Activated naive CD4-positive, alpha-beta T cell (primary cell): ENCODE measurements at places on chromosomes 3 and 15.

DNA sequence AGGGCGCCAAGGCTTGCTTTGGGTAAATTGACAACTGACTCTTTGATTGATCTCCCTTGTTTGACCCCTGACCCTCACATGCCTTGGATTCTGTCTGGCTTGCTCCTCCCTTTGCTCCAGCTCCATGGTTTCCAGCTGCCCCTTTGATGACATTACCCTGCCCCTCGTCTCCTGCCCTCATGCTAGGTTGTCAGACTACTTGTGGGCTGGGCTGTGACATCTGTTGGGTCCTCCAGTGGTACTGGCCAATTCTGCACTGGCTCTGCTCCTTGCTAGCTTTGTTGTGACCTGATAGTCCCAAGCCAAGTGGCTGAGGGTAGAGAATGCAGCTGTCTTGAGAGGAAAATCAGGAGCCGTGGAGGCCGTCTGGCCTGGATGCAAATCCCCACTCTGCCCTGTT, 6.2 kb downstream of the THSD4 start:
- no peak for DNase-seq

DNA sequence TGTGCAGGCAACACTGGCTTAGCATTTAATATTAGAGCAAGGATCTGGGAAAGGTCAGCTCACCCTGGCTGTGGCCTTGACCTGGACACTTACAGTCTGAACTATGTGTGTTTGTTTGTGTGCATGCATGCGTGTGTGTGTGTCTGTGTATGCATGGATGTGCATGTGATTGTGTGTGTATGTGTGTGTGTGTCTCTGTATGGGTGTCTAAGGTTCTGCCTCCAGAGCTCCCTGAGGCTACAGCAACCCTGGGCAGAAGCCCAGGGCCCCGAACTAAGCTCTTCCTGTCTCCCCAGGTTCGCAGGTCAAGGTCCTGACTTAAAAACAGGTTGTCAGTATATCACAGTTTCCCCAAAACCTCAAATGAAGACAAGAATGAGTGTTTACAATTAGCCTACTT, 51.3 kb downstream of the SUSD5 start:
- DNase-seq, result no peak

- DNase-seq, result no peak
Measured at GRCh38 chr3:102460579-102460978, 25.8 kb downstream of the ZPLD1 start.

DNA sequence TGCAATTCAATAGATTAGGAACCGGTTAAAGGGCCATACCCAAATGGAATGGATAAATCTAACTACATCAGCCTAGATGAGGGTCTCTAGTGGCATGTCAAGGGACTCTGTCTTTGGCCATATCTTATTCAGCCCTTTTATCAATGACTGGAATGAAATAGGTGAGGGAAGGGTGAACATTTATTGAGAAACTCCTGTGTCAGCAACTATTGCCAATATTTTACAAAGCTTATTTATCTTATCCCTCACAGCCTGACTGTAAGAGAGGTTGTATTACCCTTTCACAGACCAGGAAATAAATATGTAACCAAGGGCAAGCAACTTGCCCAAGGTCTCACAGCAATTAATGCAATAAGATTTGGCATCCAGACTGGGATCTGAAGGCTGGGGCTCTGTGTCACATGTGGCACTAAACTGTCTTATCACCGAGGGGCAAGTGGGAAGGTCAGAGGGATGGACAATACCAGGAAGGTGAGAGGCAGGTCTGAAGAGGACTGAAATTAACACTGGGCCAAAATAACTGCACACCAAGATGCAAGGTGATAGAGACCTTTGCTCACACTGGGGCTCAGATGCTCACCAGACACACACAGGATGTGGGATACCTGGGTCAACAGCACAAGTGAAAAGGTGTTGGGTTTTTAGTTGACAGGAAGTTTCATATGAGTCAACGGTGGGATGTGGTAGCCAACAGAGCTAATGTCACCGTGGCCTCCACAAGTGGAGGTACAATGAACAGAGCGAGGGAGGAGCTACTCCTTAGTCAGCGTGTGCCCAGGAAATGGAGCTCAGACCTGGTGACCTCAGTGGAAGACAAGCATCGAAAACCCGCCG, 261.3 kb downstream of the RPLP1 start:
- peak; percentile 54 for DNase-seq

GRCh38 chr3:71384837-71385716, 198.5 kb downstream of the FOXP1 start:
- no peak for DNase-seq

DNA sequence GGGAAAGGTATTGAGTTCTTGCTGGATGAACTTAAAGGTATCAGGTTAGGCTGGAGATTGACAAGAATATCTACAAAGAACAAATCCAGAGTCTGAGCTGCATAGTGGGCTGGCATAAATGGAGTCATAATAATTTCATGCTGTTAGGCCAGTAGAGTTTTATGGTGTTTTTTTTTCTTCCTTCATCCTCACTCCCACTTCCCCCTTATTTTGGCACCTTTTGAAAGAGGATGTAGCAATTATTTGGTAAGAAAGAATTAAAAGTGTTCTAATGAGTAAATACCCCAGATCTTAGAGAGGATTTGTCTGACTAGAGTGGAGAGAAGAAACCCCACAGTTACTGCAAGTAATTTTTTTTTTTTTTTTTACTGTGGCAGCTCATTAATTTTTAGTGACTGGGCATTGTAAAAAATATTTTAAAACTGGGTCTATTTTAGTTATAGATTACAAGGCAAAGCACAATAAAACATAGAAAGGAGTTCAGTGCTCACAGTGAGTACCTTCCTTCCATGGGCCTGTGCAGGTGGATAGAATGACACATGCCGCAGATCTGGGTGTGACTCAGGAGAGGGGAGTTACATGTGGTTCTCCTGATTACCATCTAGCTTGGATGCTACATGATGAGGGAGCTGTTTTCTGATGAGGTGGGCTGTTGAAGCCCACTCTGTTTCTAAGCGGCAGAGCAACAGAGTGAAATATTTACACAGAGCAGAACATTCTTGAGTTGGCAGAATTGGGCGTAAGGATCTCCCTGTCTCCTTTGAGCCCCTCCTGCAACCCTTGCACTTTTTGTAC, 5.3 kb downstream of the EDEM1 start:
- no peak for DNase-seq

DNA sequence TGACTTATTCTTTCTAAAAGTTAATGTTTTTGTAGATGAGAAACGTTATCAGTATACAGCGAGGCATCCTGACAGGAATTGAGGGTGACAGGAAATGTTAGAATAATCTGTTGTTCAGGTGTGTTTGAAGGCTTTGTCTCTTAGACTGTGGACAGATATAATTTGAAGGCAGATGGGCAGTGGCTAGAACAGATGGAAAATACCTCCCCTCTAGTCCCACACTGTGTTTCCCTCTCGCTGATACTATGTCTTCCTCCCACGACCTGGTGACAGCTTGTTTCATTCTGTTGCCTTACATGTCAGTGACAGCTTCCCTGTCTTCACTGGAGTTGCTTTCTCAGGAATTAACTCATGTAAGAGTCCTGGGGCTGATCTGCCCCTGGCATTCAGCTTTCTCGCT, 125.3 kb downstream of the MYRIP start:
- no peak for DNase-seq

GRCh38 chr15:52682781-52683180, 3.6 kb upstream of the ATOSA start:
- DNase-seq, result no peak

- DNase-seq, result no peak
Measured at GRCh38 chr15:42413920-42414319, 54.6 kb downstream of the CAPN3 start.

- DNase-seq, result no peak
Measured at GRCh38 chr3:22122567-22122966, 371.6 kb upstream of the ZNF385D start.

DNA sequence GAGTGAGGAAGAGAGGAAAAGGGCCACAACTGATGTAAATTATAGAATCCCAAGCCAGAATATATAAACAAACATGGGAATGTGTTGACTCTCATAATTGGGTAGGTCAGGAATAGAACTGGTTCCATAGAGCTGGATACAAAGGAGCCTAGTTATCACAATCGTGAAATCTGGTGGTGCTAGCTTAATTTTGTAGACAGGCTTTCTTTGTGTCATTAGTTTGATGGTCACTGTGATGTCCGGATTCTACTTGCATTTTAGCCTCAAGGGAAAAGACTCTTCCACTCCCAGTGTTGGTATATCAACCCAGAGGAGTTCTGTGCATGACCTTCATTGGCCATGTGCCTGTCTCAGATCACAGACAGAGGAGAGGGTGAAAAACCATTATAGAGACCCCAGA, 81.8 kb downstream of the NLGN1 start:
- no peak for DNase-seq

GRCh38 chr3:124878561-124879336, 8.4 kb downstream of the ITGB5 start:
- DNase-seq, result no peak

GRCh38 chr3:166444336-166444735, 607.1 kb upstream of the BCHE start:
- no peak for DNase-seq

- DNase-seq, result no peak
Measured at GRCh38 chr3:195255176-195255500, 15.8 kb downstream of the XXYLT1 start.

- DNase-seq, result no peak
Measured at GRCh38 chr3:347581-347980, 151.0 kb downstream of the CHL1 start.

DNA sequence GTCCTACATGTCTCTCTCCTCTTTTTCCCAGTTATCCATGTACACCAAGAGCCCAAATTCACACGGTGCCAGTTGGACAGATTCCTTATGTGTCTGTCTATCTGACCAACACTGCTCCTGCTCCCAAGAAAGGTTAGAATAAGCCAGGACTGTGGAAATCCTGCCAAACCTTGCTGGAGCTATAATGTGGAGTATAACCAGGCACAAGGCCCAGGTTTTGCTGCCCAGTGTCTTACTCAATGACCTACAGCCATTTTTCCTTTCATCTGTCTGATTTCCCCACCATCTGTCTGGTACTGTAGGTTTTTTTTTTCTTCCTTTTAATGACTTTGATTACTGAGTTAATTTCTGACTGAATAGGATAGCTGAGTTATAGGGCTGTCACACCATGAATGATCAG, 26.5 kb upstream of the MINDY4B start:
- no peak for DNase-seq

GRCh38 chr3:27521872-27522265, 37.7 kb upstream of the SLC4A7 start:
- DNase-seq, result no peak

GRCh38 chr15:39685999-39686613, 96.5 kb downstream of the FSIP1 start:
- no peak for DNase-seq

DNA sequence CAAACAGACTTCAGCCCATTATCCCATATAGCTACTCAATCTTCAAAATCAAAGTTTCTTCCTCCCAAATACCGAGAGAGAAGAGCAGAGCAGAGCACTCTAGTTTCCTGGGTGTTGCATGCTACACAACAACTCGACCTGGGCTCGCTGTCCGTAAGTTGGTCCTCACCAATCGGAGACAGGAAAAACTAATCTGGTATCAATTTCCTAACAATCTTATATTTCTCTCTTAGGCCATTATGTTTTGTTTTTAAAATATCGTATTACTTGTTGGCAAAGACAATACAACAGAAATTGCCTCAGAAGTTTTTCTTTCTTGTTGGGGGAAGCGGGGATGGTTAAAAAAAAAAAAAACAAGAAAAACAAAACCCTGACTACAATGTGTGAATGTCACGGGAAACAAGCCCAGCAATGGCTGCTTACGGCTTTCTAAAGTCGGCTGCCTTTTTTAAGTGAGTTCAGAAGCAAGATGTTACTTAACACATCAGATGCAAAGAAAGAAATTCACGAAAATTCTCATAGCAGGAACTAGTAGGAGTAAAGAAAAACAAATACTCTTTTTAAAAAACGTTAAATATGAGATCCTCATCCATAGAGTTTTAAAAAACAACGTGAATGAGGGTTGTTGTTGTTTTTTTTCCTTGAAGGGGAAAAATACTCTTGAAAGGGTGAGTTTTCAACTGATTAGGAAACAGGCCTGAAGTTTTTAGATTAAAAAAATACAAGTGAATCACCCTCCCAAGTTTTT, 1.9 kb downstream of the VGLL4 start:
- DNase-seq, result no peak

DNA sequence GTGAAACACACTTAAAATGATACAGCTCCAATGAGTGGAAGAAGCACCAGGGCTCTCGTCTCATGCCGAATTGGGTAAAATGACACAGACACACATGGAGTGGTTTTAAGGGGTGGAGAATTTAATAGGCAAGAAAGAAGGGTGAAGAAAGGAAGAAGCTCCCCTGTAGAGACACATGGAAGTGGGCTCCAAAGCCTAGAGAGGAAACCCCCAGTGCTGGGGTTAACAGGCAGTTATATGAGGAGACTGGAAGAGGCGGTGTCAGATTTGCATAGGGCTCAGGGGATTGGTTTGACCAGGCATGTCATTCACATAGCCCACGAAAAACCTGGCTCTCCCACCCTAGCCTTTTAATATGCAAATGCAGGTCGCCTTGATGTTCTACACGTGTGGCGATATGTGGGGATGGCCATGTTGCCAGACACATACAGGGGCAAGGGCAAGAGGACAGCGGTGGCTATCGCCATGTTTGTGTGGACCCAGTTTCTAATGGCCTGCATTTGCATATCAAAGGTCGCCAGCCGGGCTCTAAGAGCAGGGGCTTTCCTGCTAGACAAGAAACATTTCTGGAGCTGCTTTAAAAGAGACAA, 1.9 kb upstream of the DPH6 start:
- DNase-seq, result no peak

- DNase-seq, result no peak
Measured at GRCh38 chr3:127375151-127375930, 87.5 kb upstream of the PRR20G start.

DNA sequence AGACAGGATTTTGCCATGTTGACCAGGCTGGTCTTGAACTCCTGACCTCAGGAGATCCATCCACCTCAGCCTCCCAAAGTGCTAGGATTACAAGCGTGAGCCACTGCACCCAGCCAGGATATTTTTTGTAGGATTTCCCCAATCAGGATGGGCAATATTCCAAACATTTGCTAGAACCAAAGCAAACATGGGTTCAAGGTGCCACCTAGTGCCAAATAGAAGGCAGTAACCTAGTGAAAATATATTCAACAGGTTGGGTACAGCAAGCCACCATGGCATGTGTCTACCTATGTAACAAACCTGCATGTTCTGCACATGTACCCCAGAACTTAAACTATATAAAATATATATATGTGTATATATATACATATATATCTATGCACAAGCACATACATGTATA, 185.9 kb upstream of the CADM2 start:
- no peak for DNase-seq
